ENCODE measurements at places on chromosomes 1 and 21.

- no peak for DNase-seq
Observed at GRCh38 chr1:3510956-3511250, 56.4 kb downstream of the ARHGEF16 start.

DNA sequence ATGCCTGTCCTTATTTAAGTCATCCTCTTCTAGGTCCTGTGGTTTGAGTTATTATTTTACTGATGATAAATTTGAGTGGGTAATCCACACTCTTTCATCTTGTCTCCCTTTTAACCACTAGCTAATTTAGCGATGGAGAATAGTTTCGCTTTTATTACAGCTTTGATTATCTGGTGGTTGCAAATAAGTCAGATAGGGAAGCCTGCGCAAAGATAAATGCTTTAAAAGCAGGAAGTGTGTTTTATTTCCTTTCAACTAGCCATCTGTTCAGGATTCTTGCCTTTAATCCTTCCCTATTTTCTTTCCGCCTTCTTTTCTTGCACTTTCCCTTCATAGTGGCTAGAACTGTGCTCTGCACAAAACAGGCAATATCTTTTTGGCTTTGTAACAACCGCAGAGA is 129.0 kb downstream of the TGFB2 start:
- DNase-seq, result no peak

GRCh38 chr1:34984435-34984792 is 733 bp downstream of the TMEM35B start:
- no peak for DNase-seq

GRCh38 chr21:45244799-45245340 is 42.8 kb downstream of the POFUT2 start:
- no peak for DNase-seq

- DNase-seq, result no peak
Observed at GRCh38 chr1:61079898-61080336, 2.4 kb upstream of the NFIA start.

GRCh38 chr1:110430901-110431300 is 20.0 kb upstream of the PROK1 start:
- no peak for DNase-seq

GRCh38 chr1:161727256-161727924 is 6.0 kb downstream of the FCRLB start:
- no peak for DNase-seq

DNA sequence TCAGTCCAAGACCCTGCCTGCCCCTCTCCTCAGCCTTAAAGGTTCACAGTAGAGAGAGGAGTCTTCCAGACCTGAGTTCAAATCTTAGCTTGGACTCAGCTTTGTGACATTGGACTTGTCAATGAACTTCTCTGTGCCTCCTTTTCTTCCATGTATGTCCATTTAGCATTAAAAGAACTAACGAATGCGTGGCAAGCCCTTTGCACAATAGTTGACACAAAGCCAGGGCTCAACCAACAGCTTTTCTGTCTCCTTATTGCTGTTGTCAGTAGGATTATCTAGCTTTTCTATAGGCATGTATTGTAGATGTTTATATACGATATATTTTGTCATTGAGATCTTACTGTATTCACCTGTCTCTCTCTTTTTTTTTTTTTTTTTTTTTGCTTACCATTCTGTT is 450.8 kb downstream of the PTPRU start:
- no peak for DNase-seq

DNA sequence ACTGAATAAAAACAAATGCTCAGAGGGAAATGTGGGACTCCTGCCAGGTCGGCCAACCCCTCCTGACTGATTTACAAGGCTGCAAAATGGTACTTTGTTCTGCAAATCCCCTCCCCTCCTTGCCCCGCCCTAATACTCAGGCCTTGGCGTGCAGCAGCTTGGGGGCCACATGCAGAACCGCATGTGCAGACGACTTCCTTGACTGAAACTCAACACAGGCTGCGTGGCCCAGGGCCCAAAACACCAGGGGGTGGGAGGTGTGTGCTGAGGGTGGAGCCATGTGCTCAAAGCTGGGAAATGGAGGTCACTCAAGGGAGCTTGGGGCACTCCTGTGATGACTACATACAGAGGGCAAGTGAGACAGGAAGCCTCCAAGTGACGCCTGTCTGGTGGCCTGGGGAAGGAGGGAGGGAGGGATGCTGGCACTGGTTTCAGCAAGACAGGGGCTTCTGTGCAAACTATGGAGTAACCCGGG is 87.2 kb downstream of the MRPL37 start:
- DNase-seq, result peak; percentile 45

- no peak for DNase-seq
Observed at GRCh38 chr1:185860311-185860710, 126.1 kb downstream of the HMCN1 start.

DNA sequence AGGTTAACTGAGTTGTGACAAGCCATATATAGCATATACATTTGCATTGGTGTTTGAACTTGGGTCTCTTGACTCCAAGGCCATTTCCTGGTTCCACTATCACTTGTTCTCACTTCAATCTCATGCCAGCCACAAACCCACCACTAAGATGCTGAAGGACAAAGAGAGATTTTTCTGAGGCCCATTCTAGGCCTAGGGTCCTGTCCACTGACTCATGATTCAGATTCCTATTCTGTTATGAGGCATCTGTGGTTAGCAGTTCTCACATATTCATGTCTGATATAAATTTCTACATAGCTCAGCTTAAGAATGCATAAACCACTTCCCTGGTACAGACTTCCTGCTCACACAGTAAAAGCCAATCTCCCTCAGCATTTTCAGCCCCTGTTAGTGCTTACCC is 326.1 kb upstream of the BEND5 start:
- no peak for DNase-seq

DNA sequence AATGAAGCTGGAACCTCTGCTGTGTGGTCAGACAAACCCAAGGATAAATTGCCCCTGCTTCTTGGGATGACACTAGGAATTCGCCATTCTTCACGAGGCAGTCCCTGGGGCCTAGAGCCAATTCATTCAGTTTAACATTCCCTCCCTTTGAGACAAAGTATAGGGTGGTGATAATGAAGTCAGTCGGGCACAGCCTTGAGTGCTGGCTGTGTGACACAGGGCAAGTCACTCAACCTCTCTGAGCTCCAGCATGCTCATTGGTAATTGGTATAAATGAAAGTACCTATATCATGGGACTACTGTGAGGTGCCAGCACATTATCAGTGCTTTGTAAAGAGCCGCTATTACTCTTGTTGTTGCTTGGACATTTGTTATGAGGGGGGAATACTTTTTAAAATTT is 64.9 kb upstream of the DIRAS3 start:
- no peak for DNase-seq

- DNase-seq, result no peak
Observed at GRCh38 chr1:32971576-32971975, 7.0 kb upstream of the RNF19B start.

DNA sequence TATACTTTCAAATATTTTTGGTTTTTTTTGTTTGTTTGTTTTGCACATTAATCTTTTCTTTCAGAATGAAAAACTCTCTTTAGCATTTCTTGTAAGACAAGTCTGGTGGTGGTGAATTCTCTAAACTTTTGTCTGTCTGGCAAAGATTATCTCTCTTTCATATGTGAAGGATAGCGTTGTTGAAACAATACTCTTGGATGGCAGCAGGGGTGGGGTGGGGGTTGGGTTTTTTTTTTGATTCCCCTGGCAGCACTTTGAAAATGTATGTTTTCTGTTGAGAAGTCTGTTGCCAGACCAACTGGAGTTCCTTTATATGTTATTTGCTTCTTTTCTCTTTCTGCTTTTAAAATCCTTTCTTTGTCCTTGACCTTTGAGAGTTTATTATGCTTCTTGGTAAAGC is 160.2 kb downstream of the VAV3 start:
- no peak for DNase-seq

GRCh38 chr1:245715291-245715701 is 560.5 kb downstream of the KIF26B start:
- DNase-seq, result no peak

GRCh38 chr1:244353551-244354091 is 98.1 kb downstream of the ADSS2 start:
- no peak for DNase-seq

- DNase-seq, result no peak
Observed at GRCh38 chr1:86149591-86149990, 7.0 kb downstream of the COL24A1 start.

DNA sequence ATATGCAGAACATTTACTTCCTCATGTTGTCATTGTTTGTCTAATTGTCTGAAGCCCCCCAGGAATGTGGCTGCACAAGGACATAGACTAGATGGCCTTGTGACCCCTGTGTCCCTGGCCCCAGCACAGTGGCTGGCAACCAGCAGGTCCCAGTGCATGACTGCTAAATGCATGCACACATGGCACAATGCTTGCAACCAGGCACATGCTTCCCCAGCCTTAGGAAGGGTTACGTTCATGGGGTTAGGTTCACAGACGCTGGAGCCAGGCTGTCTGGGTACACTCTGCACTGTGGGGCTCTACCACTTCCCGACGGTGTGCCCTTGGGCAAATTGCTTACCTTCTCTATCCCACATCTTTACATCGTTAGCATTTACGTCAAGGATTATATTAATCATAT is 21.2 kb upstream of the CLIC6 start:
- DNase-seq, result no peak

- DNase-seq, result no peak
Observed at GRCh38 chr1:35533586-35533985, 23.6 kb downstream of the KIAA0319L start.

DNA sequence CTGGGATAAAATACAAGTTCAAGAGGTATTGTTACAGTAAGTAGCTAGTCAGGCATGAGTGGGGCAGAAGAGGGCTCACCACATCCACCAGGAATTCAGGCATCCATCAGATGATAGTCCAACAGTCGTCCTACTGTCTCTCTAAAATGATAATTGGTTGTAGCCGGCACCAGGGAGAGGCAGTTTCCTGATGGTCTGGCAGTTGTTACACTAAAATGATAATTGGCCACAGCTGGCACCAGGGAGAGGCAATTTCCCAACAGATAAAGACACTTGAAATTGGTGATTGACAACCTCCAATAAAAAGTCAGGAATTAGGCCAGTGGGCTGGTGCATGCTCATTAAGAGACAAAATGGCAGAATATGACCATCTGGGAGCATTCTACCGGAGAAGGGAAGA is 545.8 kb downstream of the AMY1C start:
- no peak for DNase-seq

- no peak for DNase-seq
Observed at GRCh38 chr21:14693997-14694396, 147.9 kb upstream of the SAMSN1 start.

- no peak for DNase-seq
Observed at GRCh38 chr1:53541761-53542550, 82.8 kb downstream of the DMRTB1 start.

DNA sequence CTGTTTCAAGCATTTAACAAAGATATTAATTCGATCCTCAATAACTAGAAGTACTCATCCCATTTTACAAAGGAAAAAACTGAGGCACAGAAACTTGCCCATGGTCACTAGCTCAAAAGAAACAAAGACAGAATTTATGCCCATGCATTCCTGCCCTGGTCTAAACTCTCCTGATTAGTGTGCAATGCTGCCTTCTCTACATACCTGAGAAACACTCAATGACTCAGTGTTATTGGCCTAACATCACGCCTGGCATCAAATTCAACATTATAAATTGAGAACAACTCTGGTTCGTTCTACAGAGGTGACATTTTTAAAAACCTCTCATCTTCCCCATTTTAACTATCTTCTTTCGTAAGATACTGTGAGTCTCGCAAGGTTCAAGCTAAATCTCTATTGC is 5.2 kb downstream of the APP start:
- no peak for DNase-seq

DNA sequence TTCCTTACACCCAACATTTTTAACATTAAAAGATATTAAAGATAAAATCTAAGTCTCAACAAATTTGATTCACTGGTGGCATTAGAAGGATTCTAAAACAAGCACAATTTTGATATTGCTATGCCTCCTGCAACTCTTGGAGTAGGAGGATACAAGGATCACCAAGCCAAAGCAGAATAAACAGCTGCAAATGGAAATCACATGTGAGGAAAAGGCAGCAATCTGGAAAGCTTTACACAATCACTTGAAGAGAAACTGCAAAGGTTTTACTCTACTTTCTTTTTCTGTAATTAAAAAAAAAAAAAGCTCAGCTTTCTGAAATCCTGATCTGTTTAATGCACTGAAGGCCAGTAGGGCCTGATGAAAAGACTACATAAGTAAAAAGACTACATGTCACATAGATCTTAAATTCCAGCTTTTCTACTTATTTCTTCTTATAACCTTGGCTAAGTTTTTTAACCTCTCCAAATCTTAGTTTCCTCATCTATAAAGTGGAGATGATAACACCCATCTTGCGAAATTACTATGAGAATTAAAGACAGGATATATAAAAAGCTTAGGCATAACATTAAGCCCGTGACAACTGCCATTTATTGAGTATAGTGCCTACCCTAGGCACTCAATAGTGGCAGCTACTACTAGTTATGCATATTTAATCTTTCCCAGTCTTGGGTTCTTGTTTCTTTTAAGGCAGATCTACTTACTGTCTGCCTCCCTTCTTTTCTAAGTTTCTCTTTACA is 73.5 kb downstream of the EPS15 start:
- no peak for DNase-seq

- DNase-seq, result no peak
Observed at GRCh38 chr21:36735201-36735515, 36.2 kb downstream of the SIM2 start.

GRCh38 chr21:17554679-17555465 is 42.0 kb downstream of the CXADR start:
- DNase-seq, result no peak

- DNase-seq, result no peak
Observed at GRCh38 chr1:106910798-106911197, 145.7 kb upstream of the PRMT6 start.

- no peak for DNase-seq
Observed at GRCh38 chr1:64117492-64117891, 85.9 kb upstream of the UBE2U start.
